ENCODE measurements at places on chromosomes 16 and 17.

DNA sequence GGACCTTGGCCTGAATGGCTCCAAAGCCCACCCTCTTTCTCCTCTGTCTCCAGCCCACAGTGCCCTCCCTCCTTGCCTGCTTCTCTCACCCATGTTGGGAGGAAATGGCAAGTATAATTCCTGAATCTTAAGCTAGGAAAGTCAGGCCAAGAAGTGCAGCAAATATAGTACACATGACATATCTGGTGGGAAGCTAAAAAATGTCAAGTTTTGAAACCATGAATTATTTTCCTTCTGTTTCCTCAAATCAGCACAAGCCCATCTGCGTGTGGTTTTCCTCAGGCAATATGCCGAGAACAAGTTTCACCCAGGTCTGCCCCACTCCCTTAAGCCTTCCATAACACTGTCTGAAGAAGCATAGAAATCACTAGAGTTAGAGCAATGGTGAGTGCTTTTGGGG, 502.8 kb upstream of the CDH11 start:
- DNase-seq: no peak

DNA sequence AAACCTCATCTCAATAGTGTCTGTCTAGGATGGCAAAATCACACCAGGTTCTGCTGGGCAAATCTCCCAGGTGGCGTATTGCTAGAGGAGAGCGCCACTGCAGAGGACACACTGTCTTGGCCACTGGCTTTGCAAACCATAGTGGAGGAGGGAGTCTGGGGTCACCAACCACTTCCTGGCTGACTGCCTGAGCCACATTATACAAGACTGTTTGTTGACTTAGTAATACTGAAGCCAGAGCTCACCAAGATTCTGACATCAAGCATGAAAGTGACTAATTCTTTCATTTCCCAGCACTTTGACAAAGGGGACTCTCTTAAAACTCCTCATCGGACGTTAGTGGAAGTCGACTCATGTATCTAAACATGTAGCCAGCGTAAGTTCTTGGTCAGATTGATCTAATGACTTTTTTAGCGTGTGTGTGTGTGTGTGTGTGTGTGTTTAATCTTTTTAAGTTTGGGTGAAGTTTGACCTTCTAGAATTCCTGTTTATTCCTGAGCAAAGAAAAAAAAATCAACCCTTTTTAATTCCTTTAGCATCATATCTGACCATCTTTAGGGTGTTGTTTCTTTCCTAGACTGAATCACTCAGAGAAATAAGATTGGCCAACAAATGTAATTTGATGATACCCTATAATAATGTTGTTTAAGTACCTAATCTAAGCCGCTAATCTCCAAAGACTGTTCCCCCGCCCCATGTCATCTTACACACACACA, 13.7 kb downstream of the PITPNC1 start:
- DNase-seq: no peak

DNA sequence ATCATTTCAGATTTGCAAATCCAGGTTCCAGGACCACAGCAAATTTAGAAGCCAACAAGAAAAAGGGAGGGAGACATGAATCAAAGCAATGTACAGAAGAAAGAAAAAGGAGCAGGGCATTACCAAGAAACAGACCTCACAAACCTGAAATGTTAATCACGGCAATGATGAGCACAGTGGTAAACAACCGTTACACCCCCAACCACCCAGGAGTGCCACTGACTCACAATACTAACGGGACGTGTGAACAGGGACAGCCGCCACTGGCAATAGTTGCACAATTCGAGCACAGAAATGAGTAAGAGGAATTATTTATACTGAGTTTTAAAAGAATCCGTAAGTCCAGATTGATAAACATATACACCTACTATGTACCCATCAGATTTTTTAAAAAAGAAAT, 13.8 kb downstream of the USP22 start:
- DNase-seq: no peak

DNA sequence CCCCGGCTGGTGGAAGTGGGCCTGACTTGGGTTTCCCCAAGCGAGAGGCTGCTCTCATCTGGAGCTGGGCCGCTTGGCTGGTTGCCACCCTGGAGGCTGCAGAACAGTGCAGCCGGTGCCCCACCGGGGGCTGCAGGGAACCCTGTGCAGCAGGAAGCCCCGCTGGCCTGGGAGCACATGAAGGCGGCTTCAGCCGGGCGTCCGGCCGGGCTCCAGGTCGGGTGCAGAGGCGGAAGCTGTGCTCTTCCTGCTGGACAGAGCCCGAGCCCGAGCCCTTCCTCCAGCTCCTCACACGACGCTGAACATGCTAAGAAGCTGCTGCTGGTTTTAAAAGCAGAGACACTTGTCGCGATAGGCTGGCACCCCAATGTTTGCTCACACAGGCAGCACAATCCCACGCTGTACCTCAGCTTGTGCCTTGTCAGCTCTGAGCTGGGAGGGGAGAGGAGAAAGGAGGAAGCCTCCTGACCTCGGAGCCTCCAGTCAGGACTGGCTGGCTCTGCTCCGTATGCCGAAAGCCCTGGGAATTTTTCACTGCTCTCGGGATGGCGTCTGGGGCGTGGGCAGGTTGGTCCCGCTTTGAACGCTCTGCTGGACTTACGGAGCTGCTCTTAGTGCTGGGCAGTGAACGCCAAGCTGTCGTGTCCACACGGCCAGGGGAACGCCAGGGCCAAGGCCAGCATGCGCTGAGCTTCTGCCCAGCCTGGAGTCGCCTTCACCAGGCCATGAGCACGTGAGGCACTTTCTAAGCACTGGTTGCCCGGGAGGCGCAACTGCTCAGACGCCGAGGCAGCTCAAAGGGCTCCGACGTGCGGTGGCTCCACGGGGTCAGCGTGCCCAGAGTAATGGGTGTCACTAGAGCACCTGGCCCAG, 8.8 kb downstream of the CDK5R1 start:
- no peak for DNase-seq

DNA sequence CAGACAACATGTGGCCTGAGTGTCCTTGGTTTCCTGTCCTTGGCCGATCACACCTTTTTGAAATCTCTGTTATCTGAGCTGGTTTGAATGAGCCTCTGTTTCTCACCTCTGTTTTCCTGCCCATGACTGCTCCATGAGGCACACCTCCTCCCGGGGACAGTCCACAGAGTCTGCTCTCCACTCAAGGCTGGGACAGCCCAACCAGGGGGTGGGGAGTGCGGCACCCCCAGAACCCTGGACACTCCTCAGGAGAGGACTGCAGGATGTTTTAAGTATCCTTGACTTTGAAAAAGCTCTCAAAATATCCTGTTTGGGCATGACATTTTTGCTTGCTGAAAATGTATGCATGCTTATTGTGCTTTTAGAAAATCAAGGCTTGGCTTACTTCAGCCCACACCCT, 333.0 kb upstream of the N4BP1 start:
- no peak for DNase-seq

DNA sequence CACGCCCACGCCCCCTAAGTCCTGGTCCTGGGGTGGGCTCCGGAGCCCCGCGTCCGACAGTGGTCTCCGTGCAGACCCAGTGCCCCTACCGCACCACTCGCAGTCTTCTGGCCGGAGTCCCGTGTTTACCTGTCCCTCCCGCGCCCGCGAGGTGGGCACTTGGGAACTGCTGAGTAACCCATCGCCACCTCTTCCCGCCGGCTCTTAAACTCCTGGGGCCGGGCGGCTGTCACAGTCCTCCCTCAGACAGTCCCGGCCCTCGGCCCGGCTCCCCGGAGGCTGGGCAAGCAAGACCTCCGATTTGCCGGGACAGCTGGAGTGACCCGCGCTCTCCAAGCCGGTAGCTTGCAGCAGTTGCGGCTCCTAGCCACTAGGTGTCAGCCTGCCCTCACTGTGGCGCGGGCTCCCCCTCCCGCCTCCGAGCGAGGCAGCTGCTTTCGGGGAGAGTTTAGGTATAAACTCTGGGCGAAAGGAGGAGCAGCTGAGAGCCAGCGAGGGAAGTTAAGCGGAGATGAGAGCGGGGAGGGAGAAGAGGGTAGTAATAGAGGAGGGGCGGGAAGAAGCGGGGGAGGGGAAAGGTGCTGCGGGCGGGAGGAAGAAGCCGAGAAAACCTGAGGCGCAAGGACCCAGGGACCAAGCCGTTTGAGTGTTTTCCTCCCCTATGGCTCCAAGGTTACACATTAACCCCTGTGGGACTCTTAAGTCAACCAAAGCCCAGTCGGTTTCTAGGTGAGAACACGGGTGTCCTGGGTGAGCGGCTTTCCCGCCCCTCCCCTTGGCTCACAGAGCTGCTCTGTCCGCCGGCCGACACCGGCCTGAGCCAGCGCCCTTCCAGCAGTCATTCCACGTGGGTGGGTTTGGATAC, 826 bp upstream of the TLCD1 start:
- DNase-seq: peak; percentile 79

DNA sequence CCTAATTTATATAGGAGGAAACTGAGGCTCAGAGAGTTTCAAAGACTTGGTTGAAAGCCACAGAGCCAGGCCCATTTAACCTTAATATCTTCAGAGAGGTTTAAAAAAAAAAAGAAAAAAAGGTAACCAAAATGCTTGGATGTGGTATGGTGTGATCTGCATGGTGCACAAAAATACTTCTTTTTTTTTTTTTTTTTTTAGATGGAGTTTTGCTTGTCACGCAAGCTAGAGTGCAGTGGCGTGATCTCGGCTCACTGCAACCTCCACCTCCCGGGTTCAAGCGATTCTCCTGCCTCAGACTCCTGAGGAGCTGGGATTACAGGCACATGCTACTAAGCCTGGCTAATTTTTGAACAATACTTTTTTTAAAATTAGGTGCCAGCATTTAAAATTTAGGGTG, 101.8 kb downstream of the XYLT1 start:
- no peak for DNase-seq

All from stimulated activated CD4-positive, alpha-beta T cell treated with anti-CD3 and anti-CD28 coated beads, Interleukin-1b, Interleukin-23, amount 100 ng/mL, for 1 hour (primary cell).